ENCODE measurements at places on chromosomes 2 and 18. TPM values are rescaled to one million over a fixed set of nuclear protein-coding genes. Genes with fewer than 3 reads are reported as not detected.

The NGEF gene
- total RNA-seq = not detected

The TNFAIP6 gene
- total RNA-seq = not detected

The PLGLB2 gene
- 2.7 TPM for total RNA-seq

The HAAO gene
- 3.1 TPM for total RNA-seq

The SEMA4F gene
- 4.8 TPM for total RNA-seq

The FBXO48 gene
- 2.1 TPM for total RNA-seq

The TRIM54 gene
- total RNA-seq = not detected
